ENCODE measurements at places on chromosomes 16 and 17.
A peak's percentile ranks its signal among the peaks of the same experiment; 100 is the strongest.

GRCh38 chr16:28542646-28543045, 3.9 kb upstream of the NUPR1 start:
- no peak for DNase-seq

- DNase-seq = no peak
Observed at GRCh38 chr16:70649300-70649699, 2.9 kb downstream of the IL34 start.

DNA sequence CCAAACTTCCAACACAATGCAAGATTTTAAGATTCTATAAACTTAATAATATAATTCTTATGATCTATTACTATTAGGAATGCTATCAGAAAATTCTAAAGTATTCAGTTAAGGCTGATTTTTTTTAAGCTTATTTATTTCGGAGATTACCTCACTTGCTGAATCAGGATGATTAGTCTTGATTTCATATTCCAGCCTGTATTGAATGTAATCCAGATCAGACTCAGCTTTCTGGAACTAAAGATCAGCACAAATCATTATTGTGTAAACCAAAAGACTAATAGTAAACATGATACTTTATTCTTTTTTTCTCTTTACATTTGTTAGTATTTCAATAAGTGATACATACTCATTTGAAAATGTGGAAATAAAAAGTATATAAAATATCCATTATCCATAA, 23.9 kb downstream of the SKA2 start:
- DNase-seq = no peak

- DNase-seq = no peak
Observed at GRCh38 chr17:72426321-72426720, 305.5 kb downstream of the SOX9 start.

- DNase-seq = peak; percentile 5
Observed at GRCh38 chr16:85610059-85610445, 3.1 kb upstream of the GSE1 start.
